ENCODE measurements at places on chromosomes 16 and 17.

DNA sequence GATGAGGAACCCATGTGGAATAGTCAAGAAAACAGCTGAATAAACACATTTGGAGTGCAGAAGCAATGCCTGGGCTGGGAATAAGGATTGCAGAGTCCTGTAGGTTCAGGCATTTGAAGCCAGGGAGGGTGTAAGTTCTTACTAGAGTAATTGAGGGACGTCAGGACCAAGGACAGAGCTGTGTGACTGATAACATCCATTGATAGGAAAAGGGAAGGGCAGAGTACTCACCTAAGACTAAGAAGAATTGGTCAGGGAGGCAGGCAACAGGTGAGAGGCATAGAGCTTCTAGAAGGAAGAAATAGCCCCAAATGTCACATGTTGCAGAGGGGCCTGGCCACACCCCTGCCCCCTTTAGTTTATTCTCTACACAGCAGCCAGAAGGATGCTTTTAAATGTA is 79.8 kb upstream of the TMEM132E start:
- DNase-seq: no peak

DNA sequence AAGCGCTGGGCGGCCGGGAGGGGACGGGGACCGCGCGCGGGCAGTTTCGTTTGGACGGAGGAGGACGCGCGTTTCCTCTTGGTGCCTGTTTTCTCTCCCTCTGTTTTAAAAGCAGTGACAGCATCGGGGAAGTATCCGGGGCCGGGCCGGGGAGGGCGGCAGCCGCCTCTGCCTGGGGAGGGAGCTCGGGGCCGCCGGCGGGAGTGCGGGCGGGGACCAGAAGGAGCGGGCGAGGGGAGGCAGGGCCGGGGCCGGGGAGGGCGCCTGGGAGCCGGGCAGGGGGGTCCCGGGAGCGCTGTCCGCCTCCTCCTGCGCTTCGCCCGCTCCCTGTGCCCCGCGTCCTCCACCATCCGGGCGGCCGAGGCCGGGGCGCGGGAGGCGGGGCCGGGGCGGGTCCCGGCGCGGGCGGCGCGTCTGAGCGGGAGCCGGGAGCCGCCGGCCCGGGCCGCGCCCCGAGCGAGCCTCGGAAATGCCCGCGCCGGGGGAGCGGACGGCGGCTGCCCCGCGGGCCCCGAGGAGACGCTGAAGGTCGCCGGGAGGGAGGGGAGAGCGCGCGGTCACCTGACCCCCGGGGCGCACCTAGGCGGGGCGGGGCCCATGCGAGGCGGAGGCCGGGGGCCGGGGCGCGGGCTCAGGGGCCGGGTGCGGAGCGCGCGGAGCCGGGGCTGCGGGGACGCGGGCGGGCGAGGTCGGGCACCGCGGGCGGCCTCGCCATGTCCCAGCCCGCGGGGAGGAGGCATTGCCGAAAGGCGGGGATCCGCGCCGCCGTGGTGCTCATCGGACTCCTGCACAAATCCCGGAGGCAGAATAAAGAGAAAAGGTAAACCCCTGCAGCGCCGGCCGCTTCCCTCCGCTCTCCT is 57.3 kb downstream of the RAP1GAP2 start:
- no peak for DNase-seq

DNA sequence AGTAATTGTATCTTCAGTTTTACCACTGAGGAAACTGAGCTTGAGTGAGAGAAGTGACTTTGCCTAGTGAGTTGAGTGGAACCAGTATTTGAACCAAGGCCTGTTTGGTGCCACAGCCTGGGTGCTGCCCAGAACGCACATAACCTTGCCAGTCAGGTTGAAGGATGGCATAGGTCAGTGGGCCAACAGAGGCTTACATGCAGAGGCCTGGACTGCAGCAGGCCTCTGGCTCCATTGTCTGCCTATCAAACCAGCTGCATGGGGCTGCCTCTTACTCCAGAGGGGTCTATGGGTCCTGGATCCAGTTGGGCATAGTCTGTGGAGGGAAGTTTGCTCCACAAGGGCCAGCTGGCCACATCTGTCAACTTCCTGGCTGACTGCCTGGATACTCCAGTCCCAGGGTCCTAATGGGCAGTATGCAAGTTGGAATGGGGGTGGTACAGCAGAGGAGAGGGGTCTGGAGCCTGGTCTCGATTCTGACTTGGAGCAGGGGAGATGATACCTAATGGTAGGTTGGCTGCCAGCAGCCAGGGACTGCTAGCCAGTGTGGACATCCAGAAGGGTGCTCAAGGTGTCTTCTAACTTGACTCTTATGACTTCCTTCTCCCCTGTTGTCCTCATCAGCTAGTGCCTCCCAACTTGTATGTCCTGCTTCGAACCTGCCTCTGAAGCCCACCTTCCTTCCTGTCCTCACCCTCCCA is 11.1 kb upstream of the RNF112 start:
- DNase-seq: no peak

- DNase-seq: no peak
Measured at GRCh38 chr16:11121914-11122692, 133.9 kb downstream of the SOCS1 start.

- no peak for DNase-seq
Measured at GRCh38 chr17:78362671-78363070, 2.8 kb upstream of the SOCS3 start.

DNA sequence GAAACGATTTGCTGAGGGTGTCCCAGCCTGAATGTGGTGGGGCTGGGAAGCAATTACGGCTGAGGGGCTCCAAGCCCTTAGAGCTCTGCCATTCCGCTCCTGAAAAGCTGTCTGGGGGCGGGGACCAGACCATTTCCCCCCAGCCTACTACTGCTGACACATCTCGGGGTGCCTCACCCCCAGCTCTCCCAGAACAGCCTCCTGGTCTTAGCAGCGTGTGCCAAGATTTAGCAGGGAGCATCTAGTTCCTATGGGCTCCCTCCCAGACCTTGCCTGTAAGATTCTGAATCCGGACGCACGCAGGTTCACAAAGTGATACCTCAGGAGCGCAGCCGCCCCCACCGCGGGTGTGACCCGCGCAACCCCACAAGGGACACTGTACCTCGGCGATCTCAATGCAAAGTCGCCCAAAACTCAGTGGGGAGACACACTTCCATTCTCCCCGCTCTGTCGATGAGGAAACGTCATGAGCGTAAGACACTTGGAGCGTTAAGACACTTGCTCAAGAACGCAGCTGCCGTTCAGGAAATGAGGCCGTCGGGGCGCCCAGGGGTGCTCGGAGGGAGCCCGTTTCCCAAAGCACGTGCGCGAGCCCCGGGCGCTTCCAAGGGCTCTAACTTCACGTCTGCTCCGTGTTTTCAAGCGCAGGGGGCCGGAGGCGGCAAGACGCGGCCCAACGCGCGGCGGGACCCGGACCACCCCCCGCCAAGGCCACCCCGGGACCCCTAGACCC is 629 bp downstream of the GEMIN4 start:
- no peak for DNase-seq

- no peak for DNase-seq
Measured at GRCh38 chr17:10681866-10682446, 15.4 kb downstream of the SCO1 start.

DNA sequence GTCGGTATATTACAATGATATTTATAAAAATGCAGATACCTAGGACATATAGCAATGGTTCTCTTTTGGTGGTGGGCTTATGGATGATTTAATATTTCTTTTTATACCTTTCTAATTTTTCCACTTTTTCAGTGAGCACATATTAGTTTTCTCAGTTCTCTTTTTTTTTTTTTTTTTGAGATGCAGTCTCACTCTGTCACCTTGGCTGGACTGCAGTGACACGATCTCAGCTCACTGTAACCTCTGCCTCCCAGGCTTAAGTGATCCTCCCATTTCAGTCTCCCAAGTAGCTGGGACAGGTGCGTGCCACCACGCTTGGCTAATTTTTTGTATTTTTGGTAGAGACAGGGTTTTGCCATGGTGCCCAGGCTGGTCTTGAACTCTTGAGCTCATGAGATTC is 15.1 kb downstream of the MAP3K14 start:
- DNase-seq: no peak

DNA sequence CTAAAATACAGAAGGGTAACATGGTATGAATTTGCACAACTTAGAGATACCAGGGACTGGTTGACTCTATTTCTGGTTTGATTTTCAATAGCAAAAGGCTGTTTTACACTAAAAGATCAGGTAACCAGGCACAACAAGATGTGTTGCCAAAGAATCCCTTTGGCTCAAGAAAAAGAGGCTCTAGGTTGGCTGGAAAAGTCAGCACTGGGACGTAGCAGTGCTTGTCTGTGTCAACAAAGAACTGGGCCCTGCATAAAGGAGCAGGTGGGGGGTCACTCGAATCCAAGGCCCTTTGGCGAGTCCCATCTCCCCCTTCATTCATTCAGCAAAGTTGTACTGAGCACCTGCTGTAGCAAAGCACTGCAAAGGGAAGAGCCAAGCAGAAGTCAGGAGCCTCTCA is 18.4 kb downstream of the SDR42E1 start:
- DNase-seq: no peak

DNA sequence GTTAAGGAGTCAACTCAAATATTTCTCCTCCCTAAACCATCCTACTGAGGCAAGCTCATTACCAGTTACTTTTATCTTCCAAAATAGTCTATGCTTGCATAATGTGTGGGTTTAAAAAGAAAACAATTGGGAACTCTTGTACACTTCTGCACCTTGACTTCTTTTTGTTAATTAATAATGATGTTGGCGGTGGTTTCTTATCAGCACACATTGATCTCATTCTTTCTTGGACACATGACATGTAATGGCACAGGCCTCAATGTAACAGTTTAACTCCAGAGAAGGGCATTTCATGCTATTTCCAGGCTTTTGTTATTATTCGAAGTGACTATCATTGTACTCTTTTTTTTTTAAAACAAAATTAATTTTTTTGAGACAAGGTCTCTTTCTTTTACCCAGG is 7.8 kb downstream of the PLCG2 start:
- no peak for DNase-seq

DNA sequence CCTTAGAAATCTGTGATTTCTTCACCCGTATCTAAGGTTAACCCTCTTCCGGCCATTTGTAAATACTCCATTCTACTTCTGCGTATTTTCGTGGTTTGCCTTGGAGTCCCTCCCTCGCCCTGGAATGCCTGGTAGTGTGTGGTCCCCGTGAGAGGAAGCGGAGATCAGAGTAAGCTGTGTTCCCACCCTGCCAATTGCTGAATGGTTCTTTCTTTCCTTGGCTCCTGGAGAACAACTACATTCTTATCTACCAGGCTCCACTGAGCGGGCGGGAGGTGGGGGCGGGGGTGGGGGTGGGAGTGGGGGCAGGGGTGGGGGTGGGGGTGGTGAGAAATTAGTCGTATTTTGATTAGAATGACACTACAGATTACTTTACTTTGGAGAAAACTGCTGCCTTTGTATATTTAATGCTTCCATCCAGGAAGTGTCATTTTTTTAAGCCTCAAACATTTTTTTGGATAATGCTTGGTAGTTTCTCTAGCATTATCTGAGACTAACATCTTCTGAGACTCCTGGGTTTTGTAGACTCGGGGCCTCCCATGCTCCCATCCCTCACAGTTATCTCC is 20.9 kb upstream of the FASN start:
- DNase-seq: no peak

DNA sequence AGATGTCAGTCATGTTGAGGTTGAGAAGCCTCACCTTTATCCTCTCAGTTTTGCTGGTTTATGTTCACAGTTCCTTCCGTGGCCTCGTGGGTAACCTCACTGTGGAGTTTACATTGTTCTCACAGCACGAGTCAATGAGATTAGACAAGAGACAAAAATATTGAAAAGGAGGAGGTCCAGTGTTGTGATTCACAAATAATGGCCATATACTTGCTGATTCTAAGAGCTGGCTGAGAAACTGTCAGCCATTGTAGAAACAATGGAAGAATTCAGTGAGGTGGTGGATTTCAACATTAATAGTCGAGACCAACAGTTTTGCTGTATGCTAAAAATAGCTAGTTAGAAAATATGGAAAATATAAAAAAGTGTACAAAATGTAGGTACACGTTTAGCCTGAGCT is 176.4 kb upstream of the WSCD1 start:
- DNase-seq: no peak

DNA sequence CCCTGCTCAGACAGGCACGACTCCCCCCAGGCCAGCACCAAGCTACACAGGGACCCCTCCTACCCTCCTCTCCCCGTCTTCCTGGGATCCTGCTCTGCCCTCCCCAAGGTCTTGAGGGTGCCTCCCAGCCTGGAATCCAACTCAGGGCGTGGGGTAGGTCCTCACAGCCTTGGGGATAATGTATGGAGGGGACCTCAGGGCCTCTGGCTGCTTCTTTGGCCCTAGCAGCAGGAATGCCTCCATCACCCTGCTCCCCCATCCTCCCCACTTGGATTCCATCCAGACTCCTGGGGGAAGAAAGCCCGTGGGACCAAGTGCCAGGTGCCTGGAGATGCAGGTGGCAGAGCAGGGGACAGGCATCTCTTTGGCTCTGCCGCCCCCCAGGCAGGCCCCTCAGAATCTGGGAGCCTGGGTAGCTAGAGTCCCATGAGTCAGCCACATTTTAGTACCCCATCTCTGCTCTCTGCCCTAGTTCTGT is 10.7 kb upstream of the STAC2 start:
- DNase-seq: no peak

- DNase-seq: no peak
Measured at GRCh38 chr16:73326770-73327470, 279.0 kb upstream of the ZFHX3 start.

DNA sequence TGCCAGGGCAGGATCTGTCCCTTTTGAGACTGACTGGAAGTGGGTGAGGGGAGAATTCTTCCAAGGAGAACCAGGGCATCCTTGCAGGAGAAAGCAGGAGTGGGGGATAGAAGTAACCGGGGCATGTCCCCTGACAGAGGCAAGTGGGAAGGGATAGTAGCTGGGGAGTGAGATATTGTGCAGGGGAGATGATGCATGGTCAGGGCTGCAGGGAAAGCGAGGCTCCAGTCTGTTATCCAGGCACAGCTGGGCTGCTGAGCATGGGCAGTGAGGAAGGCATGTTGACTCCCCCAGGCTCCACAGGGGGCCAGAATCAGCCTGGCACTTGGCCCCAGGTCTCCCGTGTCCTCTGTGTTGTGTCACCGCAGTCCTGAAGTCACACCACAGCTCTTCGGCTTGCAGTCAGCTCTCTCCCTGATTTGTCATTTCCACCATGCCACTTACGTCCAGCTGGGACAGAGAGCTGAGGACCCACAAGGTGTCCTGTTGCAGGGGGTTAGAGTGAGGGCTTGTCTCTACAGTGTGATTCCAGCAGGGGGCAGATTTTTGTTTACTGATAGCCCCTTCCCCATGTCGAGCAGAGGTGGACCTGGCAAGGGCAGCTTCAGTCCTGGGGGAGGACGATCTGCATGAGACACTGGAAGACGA is 40.9 kb downstream of the B9D1 start:
- no peak for DNase-seq

DNA sequence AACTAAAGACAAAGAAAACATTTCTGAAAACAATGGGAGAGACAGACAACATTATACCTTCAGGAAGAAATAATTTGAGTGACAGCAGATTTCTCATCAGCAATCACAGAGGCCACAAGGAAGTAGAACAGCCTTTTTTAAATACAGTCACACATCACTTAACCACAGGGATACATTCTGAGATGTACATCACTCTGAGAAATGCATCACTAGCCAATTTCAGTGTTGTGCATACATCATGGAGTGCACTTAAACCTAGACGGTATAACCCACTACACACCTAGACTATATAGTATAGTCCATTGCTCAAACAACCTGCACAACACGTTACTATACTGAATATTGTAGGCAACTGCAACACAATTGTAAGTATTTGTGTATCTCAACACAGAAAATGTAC is 24.9 kb upstream of the ALOX12 start:
- no peak for DNase-seq

GRCh38 chr16:69180011-69180338 is 7.0 kb upstream of the SNTB2 start:
- no peak for DNase-seq

Measured in cerebellar cortex (tissue), 1 donor.